Activated gamma-delta T cell treated with Interleukin-2 at 50 U/mL for 16 hours (primary cell): ENCODE measurements at places on chromosomes 7 and 10.

GRCh38 chr7:136526408-136527105 is 341.9 kb upstream of the CHRM2 start:
- DNase-seq, result no peak

GRCh38 chr10:83073472-83073871 is 1065.8 kb upstream of the GHITM start:
- DNase-seq, result no peak

GRCh38 chr7:130277763-130278643 is 11.3 kb downstream of the CPA2 start:
- no peak for DNase-seq

DNA sequence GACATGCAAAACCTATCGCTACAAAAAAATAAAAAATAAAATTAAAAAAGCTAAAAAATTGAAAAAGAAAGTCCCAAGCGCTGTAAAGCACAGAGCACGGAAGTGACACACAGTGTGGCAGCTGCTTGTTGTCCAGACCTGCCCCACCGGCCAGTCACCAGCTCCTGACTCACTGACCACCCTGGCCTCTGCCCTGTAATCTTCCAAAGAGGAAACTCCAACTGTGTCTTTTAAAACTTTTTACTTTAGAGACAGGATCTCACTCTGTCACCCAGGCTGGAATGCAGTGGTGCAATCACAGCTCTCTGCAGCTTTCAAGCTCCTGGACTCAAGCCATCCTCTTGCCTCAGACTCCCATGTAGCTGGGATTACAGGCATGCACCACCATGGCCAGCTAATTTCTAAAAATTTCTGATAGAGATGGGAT is 23.6 kb downstream of the GNA12 start:
- no peak for DNase-seq

GRCh38 chr7:101402835-101403234 is 40.2 kb downstream of the COL26A1 start:
- no peak for DNase-seq

DNA sequence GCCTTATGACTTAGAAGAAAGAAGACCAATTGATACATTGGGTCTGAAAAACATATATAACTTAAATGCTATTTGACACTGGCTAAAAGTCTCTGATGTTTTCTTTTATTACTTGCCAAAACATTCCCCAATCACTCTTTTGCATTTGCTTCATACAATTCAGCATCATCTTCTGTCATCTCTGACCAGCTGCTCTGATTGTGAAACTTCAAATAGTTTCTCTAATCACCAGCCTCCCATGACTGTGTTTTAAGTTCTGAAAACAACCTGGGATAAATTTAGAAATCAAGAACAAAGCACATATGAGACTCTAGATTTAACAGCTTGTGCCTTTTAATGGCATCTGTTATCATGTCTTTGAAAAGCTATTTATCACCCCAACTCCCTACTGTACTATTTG is 208.4 kb upstream of the KCND2 start:
- no peak for DNase-seq

DNA sequence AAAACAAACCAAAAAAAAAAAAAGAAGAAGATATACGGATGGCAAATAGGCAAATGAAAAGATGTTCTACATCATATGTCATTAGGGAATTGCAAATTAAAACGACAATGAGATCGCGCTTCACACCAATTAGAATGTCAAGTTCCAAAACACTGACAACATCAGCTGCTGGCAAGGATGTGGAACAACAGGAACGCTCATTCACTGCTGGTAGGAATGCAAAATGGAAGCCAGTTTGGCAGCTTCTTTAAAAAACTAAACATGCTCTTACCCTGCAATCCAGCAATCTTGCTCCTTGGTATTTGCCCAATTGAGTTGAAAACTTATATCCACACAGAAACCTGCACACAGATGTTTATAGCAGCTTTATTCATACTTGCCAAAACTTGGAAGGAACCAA is 34.8 kb downstream of the CALML5 start:
- no peak for DNase-seq

DNA sequence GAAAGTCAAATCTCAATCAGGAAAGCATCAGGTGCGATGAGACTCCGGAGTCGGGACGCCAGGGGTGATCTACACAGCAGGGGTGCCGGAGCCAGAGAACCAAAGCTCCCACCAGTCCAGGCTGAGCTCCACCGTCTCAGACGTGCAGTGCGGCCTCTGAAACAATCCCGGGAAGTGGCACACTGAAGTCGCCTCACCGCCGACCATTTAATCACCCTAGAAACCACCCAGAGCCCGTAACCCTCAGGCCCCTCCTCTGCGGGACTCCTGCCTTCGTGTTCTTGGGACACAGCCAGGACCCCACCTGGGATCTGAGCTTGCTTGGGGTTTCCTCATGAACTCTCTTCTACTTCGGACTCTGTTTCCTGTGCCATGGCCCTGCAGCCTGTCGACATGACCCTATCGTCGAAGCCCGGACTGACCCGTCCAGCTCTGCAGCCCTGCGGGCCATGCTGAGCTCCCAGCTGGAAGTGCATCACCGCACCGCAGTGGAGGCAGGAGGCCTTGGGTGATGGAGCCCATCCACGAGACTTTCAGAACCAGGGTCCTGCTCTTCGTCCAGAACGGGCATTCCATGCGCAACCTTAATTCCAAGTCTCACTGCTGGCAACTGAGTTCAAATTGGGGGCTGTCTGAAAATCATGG is 266.4 kb downstream of the PTPRN2 start:
- no peak for DNase-seq

DNA sequence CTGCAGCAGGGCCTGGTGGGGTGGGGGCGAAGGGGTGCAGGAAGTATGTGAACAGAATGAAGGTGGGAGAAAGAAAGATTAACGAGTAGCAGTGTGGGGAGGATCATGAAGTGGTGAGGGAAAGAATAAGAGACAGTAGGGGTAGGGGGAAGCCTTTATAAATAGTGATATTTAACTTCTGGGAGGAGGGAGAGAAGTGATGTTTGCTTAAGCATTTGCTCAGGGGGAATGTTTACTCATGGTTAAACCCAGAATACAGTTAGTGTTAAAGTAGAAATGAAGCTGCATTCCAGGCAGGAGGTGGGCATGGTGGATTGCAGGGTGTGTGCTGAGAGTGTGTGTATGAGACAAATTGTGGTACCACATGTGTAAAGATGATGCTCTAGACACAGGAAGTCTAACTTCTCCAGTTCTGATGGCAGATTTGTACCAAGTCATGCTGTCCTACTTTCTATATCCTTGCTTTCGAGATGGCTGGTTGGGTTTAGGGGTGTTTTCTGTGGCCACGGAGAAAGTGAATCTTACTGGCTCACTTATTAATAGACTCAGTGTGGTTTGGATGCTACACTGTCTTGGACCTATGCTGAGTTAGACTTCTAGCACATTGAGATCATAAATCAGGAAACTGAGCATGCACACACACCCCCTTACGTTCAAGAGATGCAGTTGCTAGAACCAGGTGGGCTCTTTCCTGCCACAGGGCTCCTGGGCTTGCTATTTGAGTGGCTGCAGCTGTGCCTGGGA is 10.6 kb upstream of the DNMBP start:
- no peak for DNase-seq

- DNase-seq, result no peak
Measured at GRCh38 chr7:37817996-37818720, 30.2 kb upstream of the NME8 start.

- no peak for DNase-seq
Measured at GRCh38 chr7:42107484-42108240, 129.3 kb downstream of the GLI3 start.

DNA sequence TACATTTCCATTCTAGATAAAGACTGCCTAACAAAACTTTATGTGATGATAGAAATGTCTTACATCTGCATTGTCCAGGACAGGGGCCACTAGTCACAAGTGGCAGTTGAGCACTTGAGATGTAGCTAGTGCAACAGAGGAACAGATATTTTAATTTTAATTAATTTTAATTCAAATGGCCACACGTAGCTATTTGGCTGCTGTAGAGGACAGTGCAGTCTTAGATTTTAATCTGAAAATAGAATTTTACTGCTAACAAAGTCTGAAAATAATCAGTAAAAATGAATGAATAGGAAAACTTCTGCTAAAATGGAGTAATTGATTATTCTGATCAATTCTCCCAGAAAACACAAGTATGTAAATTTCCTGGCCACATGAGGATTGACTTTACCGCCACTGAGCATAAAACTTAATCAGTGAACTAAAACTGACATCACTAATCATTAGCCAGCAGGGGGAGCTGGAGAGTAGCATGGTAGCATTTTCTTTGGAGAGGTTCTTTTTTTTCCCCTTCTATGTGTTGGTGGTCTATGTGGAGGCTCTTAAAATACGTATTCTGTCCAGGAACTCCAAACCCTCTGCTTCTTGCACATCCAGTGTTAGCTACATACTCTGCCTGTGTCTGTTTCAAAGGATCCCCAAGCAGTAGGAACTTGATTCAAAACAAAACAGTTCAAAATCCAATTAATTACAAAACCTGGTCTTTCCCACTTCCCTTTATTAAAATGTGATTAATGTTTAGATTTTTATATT is 52.1 kb downstream of the TSPAN12 start:
- DNase-seq, result peak; percentile 44

DNA sequence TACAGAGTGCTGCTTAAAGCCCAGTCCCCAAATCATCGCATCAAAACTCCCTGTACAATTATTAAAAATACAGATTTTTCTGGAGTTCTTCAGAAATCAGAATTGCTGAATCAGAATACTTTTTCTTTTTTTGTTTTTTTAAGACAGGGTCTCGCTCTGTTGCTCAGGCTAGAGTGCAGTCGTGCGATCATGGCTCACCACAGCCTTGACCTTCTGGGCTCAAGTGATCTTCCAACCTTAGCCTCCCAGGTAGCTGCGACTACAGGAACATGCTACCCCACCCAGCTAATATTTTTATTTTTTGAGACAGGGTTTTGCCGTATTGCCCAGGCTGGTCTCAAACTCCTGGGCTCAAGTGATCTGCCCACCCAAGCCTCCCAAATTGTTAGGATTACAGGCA is 3.9 kb downstream of the BBIP1 start:
- no peak for DNase-seq

GRCh38 chr10:18777258-18777657 is 118.0 kb downstream of the ARL5B start:
- no peak for DNase-seq

GRCh38 chr10:21493784-21494183 is 31.7 kb downstream of the SKIDA1 start:
- no peak for DNase-seq

DNA sequence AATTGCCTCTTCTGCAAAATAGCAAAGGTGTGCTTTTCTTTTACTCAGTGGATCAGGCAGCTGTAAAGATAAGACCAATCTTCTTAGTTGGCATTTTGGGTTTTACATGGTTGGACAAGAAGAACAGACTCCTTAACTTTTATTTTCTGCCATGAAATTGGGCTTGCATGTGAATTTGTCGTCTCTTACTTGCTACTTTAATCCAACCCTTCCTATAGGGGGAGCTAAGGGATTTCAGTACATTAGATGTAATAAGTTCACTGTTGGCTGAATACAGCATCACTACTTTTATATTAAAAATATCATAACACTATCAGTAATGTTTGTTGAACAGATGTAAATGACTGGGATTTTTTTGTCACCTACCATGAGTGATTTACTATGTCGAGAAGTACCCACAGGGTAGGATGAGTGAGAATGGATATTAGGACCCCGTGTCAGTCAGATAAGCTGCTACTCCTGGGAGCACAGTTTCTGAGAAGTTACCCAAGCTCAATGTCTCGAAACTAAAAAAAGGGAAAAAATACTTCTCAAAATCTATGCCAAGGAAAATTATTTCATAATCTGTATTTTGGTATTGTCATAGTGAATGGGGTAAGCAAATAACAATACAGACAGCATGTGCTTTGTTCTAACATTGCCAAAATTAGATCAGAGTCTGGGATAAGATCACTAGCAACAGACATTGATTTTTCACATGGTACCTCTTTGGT is 127.4 kb upstream of the AGR3 start:
- no peak for DNase-seq

DNA sequence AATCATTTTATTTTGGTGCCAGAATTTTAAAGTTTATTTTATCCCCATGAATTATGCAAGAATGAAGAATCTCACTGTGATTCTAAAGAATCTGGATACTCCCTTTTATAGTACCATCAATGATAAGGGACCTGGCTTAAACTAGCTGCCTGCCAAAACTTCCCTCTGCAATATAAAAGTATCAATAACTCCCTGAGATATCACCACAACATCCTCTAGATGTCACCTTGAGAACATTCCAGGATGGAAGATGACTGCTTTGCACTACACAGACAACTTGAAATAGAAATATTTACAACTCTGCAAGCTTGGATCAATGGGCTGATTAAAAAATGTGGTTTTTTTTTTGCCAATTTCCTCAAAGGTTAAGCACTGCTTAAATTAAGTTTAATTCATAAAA is 142.1 kb downstream of the SLC25A13 start:
- no peak for DNase-seq

GRCh38 chr10:61837755-61838171 is 63.7 kb upstream of the ARID5B start:
- no peak for DNase-seq

- DNase-seq, result no peak
Measured at GRCh38 chr7:50347693-50348092, 43.2 kb downstream of the IKZF1 start.

- no peak for DNase-seq
Measured at GRCh38 chr10:103280506-103280905, 3.6 kb downstream of the INA start.

- no peak for DNase-seq
Measured at GRCh38 chr10:88920198-88920597, 32.4 kb downstream of the ACTA2 start.

GRCh38 chr10:3439183-3439582 is 266.6 kb upstream of the PITRM1 start:
- DNase-seq, result no peak

- peak; percentile 62 for DNase-seq
Measured at GRCh38 chr10:93893646-93894515, at the start of gene SLC35G1. TSS of gene SLC35G1 (plus strand) at chr10:93893978. CDS start at chr10:93894034, 56 bp downstream.

- no peak for DNase-seq
Measured at GRCh38 chr10:26733750-26734568, 36.5 kb downstream of the PDSS1 start.

DNA sequence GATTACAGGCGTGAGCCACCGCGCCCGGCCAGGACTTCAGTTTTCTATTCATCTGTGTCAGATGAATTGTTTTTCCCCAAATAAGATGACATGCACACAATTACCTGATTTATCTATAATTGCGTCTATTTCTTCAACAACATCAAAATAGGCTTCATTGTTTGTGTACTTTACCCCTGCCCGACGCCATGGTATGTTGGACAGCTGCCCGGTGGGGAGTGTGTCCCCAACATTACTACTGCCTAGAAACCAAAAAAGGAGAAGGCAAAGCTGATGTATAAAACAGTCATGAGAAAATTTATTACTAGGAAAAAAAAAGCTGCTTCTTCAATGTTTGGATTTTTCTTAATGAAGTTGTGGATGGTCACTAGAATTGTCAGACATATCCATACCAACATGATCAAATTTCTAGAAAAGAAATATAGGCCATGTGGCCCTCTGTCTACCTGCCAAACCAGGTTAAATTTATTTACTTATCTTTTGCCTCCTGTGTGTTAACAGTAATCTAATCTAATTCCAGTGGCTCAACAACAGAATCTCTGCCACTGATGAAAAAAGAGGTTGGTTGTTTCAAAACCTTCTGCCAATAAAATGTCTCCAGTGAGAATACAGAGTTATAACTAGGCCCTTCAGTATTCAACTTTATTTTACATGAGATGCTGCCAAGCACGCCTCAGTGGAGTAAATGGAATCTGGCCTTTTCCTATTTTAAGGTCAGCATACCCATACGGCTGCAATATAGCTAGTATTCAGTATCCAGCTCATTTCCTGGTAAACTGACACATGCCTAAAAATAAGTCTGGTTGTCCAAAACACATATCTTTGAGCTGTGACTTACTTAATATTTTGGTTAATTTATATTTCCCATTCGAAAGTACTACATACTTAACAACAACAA is 16.5 kb downstream of the AP3M1 start:
- DNase-seq, result no peak

- DNase-seq, result no peak
Measured at GRCh38 chr10:70932392-70933196, 44.2 kb upstream of the PCBD1 start.
